ENCODE measurements at places on chromosomes 3 and 15.

DNA sequence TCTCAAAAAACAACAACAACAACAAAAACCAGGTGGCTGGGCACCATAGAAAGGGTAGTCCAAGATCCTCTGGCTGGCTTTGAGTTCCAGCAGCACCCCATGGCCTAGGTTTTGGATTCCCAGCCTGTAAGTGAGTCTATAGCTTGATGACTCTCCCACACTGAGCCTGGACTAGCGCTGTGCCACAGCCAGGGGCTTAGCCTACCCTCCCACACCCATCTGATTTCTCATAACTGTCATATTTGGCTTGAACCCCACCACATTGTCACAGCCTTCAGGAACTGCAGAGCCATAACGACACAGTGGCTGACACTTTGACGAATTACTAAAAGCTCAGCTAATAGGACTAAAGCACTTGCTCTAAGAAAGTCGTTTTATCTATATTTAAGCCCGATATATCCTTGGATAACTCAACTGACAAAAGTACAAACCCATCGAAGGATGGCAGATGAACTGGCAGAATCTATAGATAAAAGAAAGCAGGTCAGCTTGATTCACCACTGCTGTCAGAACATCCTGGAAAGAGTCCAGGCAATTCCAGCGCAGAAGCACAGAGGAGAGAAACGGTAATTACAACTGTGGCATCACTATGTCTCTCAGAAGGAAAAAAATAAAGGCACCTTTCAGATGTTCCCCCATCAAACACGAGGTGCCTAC, 62.1 kb downstream of the HOMER2 start:
- DNase-seq: no peak

DNA sequence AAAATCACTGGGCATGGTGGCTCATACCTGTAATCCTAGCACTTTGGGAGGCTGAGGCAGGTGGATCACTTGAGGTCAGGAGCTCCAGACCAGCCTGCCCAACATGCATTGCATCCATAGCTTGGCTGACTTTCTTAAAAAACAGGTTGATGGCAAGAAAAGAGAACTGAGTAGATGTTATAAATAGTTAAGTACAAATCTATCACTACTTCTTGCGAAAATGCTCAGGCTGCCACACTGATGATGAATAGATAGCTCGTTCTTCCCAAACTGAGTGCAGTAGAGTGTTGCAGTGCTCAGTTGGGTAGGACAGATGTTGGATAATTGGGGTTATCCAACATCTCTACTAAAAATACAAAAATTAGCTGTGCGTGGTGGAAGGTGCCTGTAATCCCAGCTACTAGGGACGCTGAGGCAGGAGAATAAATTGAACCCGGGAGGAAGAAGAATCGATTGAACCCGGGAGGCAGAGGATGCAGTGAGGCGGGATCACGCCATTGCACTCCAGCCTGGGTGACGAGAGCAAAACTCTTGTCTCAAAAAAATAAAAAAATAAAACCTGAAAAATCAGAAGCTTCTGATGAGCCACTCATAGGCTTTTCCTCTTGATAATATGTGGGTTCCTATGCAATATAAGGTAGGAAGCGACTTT, 1.2 kb downstream of the BTLA start:
- DNase-seq: no peak

GRCh38 chr3:3675801-3676200, 123.4 kb upstream of the LRRN1 start:
- no peak for DNase-seq

DNA sequence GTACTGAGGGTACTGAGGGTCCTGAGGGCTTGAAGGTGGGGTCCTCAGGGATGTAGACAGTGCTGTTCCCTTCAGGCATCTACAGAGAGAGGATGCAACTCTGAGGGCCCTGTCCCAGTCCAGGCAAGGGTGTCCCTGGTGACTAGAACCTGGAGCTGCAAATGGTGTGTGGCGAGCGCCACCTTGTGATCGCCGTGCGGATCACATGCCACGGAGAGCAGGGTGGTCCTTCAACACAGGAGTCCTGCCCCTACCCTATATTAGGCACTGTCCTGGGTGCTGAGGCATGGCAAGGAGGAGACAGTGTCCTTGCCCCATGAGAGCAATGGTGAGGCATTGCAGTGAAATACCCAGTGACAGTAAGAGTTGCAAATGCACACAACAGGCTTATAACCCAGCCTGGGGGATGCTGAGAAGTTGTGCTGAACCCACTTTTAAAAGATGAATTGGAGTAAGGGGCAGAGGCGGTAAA, 23.6 kb downstream of the RHCG start:
- DNase-seq: peak; percentile 35

- DNase-seq: peak; percentile 38
Observed at GRCh38 chr3:187264021-187264420, 27.5 kb downstream of the MASP1 start.

DNA sequence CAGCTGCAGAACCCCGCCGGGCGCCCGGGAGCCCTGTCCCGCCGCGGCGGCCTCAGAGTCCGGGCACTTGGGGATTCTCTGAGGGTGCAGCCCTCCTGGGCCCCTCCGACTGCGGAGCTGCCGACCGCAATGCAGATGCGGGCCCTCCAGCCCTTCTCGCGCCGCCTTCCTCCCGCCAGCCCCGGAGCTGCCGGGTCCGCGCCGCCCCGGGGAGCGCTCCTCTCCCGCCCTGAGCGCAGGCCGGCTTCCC, 320 bp upstream of the ACAN start:
- no peak for DNase-seq

GRCh38 chr15:31332020-31332680, 5.5 kb downstream of the KLF13 start:
- no peak for DNase-seq

DNA sequence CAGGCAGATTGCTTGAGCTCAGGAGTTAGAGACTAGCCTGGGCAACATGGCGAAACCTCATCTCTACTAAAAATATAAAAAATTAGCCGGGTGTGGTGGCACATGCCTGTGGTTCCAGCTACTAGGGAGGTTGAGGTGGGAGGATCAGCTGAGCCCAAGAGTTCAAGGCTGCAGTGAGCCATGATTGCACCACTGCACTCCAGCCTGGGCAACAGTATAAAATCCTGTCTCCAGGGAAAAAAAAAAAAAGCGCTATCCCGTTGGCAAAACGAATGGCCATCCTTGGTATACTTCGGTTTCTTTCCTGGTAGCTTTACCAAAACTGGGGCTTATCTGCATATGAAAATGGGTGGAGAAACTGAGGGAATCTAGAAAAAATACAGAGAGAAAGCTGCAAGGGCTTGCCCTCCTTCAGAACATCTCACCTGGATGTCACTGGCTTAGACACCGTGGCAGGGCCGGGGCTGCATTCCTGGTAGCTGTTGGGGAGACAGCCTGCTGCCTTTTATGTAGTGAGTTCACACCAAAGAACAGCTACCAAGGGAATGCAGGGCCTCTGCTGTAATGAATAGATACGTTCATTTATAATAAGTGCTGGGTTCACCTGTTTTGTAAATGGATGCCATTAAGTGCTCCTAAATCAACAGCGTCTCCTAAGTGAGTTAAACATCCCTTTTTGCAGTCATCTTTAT, 96.0 kb downstream of the IQSEC1 start:
- no peak for DNase-seq

GRCh38 chr3:10998542-10998941, 6.0 kb downstream of the SLC6A1 start:
- DNase-seq: no peak

DNA sequence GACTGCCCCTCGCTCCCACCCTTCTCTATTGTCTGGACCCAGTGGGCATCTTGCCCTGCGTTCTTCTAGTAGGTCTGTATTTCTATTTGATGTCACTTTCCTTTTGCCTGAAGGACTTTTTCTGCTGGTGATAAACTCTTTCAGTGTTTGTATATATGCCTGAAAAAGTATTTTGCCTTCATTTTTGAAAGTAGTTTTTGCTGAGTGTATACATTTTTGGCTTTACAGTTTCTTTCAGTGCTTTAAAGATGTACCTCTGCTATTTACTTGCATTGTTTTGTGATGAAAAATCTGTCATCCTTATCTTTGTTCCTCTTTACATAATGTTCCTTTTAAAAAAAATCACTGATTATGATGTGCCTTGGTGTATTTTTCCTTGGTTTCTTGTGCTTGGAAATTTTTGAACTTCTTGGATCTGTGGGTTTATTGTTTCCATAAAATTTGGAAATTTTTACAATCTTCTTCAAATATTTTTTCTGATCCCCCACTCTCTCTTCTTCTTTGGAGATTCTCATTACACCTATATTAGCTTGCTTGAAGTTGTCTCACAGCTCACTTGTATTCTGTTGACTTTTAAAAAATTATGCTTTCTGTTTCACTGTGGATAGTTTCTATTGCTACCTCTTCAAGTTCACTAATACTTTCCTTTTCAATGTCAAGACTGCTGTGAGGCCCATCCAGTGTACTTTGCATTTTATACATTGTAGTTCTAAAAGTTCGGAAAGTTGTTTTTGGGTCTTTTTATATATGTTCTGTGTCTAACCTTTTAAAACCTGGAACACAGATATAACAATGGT, 67.8 kb downstream of the RGMA start:
- no peak for DNase-seq

DNA sequence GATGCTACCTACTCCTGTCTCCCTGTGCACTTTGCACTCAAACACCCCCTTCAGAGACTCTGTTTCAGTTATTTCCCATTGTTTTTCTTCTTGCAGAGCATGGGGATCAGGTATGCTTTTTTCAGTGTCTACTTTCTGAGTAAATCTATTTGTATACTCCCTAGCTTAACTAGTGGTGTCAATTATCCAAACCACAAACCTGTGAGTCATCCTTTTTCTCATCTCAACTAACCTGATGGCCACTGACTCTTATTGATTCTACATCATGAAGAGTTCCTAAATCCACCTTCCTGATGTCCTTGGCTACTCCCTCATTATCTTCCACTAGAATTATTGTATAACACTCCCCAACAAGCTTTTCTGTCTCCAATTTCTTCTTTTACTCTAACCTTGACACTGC, 68.0 kb downstream of the DIPK2A start:
- DNase-seq: peak; percentile 47

DNA sequence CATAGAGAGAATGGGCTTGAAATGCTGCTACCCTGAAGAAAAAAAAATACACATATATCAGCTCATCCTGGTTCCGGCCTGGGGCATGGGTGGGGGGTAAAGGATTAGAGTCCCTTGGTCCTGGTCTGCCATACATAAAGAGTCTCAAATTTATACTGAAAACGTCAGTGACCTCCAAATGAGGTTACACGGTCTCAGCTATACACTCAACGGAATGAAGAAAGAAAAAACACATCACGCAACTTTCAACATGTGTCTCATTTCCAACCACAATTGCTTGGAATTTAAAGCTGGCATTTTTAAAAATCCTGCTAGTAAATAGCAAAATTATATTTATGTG, 612.8 kb downstream of the MCTP2 start:
- DNase-seq: no peak

DNA sequence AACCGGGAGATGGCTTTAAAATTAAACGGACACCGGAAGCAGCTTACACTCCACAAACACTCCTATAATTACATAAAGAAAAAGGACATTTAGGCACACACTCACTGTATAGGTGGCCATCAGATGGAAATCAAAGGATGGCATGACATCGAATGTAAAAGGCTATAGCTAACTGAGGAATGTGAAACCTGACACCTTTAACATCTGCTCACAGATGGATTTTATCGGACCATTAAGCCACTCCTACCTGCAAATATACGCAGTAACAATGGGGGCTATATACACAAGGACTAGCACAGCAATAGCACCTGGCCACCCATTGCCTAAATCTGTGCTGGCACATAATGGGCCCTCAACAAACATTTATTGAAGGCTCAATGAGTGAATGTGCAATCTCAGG, 14.5 kb upstream of the RBSN start:
- DNase-seq: no peak

- no peak for DNase-seq
Observed at GRCh38 chr3:127694467-127695215, 21.9 kb downstream of the ABTB1 start.

- no peak for DNase-seq
Observed at GRCh38 chr3:23170291-23170690, 32.8 kb upstream of the UBE2E2 start.

GRCh38 chr3:86914670-86915069, 76.3 kb downstream of the VGLL3 start:
- DNase-seq: no peak

DNA sequence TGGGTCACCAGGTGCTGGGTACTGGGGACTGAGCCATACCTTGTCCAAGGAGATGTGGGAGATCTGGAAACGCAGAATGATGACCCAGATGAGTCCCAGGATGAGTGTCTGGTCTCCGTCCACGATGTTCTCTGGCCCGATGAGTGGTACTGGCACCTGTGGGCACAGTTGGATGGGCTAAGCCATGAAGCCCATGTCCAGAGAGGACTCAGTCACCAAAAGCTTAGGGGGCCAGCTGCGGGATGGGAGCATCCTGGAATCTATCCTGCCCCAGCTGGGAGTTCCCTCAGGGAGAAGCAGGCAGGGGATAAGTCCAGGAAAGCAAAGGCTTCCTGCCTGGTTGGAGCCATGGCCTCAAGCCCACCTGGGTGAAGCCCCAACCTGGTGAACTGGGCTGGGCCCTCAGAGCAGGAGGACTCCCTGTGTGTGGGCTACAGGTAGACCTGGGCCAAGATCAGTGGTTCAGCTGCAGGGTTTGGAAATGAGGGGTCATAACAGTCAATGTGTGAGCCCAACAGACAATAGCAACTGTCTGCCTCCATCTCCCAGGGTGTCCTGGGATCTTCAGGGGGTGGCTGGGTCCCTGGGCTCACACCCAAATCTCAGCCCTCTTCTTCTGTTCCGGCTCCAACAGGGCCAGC, 3.7 kb downstream of the SPTBN5 start:
- no peak for DNase-seq

DNA sequence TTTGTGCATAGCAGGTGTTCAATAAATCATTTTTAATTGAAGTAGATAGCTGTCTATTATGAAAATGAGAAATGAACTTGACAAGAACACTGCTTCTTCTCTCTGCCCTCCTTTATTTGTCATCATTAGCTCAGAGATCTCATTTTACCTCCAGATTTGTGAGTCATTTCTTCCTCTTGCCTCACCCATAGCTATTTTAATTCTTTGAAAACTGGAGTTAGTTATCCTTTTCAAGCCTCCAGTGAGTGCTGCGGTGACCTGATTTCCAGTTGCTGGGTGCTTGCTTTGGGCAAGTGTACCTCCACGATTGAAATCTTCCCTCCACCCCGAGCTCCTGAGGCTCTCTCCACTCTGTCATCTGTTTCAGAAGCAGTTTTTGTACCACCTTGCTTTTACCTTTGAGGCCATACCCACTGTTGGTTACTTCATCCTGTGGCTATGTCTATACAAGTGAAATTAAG, 114.6 kb downstream of the NFKBIZ start:
- DNase-seq: peak; percentile 57

- no peak for DNase-seq
Observed at GRCh38 chr3:111732252-111732879, 126.7 kb upstream of the PHLDB2 start.

DNA sequence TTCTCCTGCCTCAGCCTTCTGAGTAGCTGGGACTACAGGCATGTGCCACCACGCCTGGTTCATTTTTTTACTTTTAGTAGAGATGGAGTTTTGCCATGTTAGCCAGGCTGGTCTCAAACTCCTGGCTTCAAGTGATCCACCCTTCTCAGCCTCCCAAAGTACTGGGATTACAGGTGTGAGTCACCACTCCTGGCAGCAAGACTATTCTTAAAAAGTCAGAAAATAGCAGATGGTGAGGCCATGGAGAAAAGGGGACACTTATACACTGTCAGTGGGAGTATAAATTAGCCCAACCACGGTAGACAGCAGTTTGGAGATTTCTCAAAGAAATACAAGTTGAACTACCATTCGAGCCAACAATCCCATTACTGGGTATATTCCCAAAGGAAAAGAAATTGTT, 603.3 kb upstream of the TBL1XR1 start:
- DNase-seq: peak; percentile 25

- DNase-seq: no peak
Observed at GRCh38 chr3:10299679-10300078, 6.9 kb upstream of the GHRL start.

All from foreskin keratinocyte (primary cell).